ENCODE measurements at places on chromosomes 11 and 22.

DNA sequence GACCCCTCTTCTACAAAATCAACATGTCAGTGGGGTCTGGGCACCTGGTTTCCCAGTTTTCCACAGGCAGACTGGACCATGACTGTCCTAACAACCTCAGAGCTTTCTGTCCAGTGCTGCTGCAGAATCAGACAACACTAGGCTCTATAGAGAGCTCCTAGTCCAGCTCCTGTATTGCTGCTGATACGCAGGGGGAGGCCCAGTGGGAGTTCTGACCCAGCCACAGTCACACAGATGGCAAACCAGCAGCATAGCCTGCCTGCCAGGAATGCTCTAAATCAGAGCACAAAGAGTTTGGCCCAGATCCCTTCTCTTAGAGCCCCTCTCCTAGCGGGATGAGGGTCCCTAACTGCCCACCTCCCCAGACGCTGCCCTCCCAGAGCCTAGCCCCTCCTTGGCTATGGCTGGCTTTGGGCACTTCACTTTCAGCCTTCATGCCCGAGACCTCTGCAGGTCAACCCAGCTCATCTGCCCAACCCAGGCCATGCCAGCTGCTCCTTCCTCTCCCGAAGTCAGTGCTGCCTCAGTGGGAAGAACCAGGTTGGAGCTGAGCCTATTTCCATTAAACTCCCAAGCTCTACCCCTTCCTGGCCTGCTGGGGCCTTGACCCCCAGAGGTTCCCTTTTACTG lies 15.8 kb upstream of the SLCO2B1 start:
- no peak for DNase-seq
- H3K4me1 ChIP-seq, result no peaks in the 10 kb centered on the region
- H3K27ac ChIP-seq, result no peak overlapping the region
- no peaks in the 10 kb centered on the region for H3K36me3 ChIP-seq

DNA sequence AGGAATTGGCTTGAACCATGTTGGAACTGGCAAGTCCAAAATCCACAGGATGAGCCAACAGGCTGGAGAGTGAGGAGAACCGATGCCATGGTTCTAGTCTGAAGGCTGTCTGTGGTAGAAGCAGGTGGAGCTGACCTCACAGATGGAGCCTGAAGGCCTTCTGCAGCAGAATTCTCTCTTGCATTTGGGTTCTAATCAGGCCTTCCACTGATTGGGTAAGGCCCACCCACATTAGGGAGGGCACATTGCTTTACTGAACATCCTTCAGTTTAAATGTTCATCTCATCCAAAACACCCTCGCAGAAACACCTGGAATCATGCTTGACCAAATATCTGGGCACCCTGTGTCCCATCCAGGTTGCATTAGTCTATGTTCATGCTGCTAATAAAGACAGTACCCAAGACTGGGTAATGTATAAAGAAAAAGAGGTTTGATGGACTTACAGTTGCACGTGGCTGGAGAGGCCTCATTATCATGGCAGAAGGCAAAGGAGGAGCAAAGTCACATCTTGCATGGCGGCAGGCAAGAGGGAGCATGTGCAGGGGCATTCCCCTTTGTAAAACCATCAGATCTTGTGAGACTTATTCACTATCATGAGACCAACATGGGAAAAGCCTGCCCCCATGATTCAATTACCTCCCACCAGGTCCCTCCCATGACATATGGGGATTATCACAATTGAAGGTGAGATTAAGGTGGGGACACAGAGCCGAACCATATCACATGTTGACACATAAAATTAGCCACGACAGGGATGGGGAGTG lies 15.9 kb downstream of the SMIM38 start:
- peaks cover 18% of the 10 kb centered on the region for H3K4me1 ChIP-seq
- no peaks in the 10 kb centered on the region for H3K27me3 ChIP-seq
- no peaks in the 10 kb centered on the region for H3K36me3 ChIP-seq
- no peak for DNase-seq

DNA sequence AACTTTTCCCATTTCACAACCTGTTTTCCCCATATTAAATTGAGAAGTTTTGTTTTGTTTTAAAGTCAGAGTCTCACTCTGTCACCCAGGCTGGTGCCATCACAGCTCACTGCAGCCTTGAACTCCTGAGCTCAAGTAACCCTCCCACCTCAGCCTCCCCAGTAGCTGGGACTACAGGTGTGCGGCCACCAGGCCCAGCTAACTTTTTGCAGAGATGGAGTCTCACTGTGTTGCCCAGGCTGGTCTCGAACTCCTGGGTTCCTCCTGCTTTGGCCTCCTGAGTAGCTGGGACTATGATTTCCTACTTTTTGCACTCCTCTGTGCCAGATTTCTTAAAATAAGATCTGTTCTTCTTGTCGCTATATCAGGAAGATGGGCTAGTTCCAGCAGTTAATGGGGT lies 44.9 kb downstream of the GNB1L start:
- no peak overlapping the region for H3K27ac ChIP-seq
- H3K27me3 ChIP-seq, result no peaks in the 10 kb centered on the region

- H3K36me3 ChIP-seq, result no peaks in the 10 kb centered on the region
- no peak for DNase-seq
- H3K27ac ChIP-seq, result peak overlapping the region; percentile 52
- no peaks in the 10 kb centered on the region for H3K27me3 ChIP-seq
- H3K4me1 ChIP-seq, result no peaks in the 10 kb centered on the region
- H3K4me3 ChIP-seq, result no peak overlapping the region
These were observed 6.8 kb upstream of the CAT start for GRCh38 chr11:34431979-34432378.

- no peaks in the 10 kb centered on the region for H3K4me1 ChIP-seq
- H3K27me3 ChIP-seq, result peaks cover 2% of the 10 kb centered on the region
- H3K36me3 ChIP-seq, result no peaks in the 10 kb centered on the region
- no peak for DNase-seq
- no peak overlapping the region for H3K4me3 ChIP-seq
- H3K27ac ChIP-seq, result no peak overlapping the region
These were observed 546.2 kb upstream of the B3GAT1 start for GRCh38 chr11:134958336-134958640.

- H3K4me1 ChIP-seq, result no peaks in the 10 kb centered on the region
- no peak overlapping the region for H3K27ac ChIP-seq
- H3K4me3 ChIP-seq, result no peak overlapping the region
- H3K27me3 ChIP-seq, result peaks cover 25% of the 10 kb centered on the region
These were observed 16.9 kb upstream of the RAC2 start for GRCh38 chr22:37260901-37261336.

GRCh38 chr22:38243007-38243765 lies 29.6 kb downstream of the TMEM184B start:
- no peak overlapping the region for H3K27ac ChIP-seq
- H3K27me3 ChIP-seq, result no peaks in the 10 kb centered on the region
- peaks cover 37% of the 10 kb centered on the region for H3K4me1 ChIP-seq
- H3K4me3 ChIP-seq, result no peak overlapping the region

GRCh38 chr22:20271114-20271994 lies 3.2 kb upstream of the RTN4R start:
- no peaks in the 10 kb centered on the region for H3K4me1 ChIP-seq
- no peak overlapping the region for H3K4me3 ChIP-seq
- no peaks in the 10 kb centered on the region for H3K27me3 ChIP-seq
- H3K27ac ChIP-seq, result no peak overlapping the region
- no peaks in the 10 kb centered on the region for H3K36me3 ChIP-seq

DNA sequence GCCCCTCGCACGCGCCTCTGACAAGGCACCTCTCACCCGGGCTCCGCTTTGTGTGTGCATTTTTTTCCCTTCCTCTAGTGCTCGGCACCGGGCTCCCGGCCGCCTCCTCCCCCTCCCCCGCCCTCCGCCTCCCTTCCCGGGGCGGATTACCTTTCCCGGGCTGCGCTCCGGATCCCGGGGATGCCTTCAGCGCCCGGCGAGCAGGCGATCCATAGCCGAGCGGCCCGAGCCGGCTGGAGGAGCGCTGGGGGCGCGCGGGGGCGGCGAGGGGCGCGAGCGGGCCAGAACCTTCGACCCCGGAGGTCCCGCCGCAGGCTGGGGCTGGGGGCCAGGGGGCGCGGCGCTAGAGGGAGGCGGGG lies 282 bp downstream of the MPPED2 start:
- no peaks in the 10 kb centered on the region for H3K36me3 ChIP-seq
- no peaks in the 10 kb centered on the region for H3K4me1 ChIP-seq
- peak overlapping the region; percentile 19 for H3K4me3 ChIP-seq

- DNase-seq, result no peak
- H3K27me3 ChIP-seq, result no peaks in the 10 kb centered on the region
- no peak overlapping the region for H3K4me3 ChIP-seq
- H3K27ac ChIP-seq, result no peak overlapping the region
- H3K36me3 ChIP-seq, result peaks cover 10% of the 10 kb centered on the region
These were observed 45.0 kb downstream of the LHFPL7 start for GRCh38 chr22:24901448-24901847.

DNA sequence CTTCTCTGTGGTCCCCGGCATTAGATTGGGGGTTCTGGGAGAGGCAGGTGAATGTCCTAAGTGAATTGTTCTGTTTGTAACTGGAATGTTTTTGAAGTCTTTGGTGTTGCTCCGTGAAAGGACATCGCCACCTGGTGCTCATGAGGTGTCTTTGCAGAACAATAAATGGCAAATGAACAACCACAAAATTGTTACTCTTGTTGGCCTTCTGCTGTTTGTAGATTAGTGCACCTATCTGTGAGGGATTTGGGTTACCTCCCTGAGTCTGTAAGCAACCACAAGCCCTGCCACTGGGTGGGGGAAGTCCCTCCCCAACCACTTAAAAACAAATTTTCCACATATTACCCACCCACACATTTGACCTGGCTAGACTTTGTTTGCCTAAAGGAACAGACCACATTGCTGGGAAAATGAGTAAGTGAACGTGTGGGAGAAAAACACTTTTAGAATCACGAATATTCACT lies 4.7 kb downstream of the MPEG1 start:
- no peaks in the 10 kb centered on the region for H3K36me3 ChIP-seq
- H3K27ac ChIP-seq, result no peak overlapping the region

DNA sequence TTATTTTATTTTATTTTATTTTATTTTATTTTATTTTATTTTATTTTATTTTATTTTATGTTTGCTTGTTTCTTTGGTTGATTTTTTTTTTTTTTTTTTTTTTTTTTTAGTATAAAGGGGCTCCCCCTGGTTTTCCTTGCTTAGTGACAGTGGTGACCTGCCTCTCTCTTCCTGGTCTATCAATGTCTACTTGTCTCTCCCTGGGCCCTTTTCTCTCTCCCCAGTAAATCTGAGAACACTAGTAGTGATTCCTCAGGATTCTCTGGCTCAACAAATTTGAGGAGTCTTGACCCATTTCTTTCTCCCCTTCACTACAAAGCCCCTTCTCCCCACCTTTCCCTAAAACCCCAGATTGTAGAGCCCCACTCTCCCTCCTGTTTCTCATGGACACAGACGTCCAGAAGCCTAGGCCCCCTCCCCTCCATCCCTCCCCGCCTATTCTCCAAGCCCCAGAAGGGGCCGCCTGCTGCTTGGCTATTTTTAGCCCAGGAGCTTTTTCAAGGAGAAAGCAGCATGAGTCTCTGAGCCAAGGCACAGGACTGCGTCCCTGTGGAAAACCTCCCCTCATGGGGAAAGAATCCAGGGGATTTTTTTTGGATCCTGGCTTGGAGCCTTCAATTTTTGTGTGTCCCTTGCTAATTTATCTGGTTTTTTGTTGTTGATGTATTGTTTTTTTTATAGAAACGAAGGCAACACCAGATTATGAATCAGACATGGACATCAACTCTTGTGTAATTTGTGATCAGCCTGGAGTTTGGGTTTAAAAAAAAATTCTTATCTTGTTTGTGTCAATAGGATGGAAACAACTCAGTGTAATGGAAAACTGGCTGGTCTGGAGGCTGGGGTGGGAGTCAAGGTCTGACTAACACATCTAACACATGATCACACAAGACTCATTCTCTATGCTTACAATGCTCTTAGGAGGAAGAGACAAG lies 17.5 kb upstream of the ACCSL start:
- H3K4me3 ChIP-seq, result no peak overlapping the region
- no peaks in the 10 kb centered on the region for H3K27me3 ChIP-seq
- peak overlapping the region; percentile 42 for H3K27ac ChIP-seq
- no peaks in the 10 kb centered on the region for H3K36me3 ChIP-seq

DNA sequence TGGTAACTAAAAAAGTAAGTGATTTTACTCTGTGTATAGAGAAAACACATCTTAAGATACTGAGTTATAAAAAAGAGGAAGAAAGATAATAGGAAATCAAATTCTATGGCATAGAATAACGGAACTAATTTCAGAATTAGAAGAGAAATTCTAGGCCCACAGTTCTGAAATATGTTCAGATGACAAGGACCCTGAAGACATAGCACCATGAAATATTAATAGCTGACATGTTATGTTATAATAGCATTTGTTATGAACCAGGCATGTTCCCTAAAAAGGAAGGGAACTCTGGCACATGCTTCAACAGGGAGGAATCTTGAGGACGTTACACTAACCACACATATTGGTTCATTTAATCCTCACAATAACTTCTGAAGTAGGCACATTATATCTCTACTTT lies 32.7 kb downstream of the PRDM10 start:
- no peak for DNase-seq
- H3K27me3 ChIP-seq, result no peaks in the 10 kb centered on the region

DNA sequence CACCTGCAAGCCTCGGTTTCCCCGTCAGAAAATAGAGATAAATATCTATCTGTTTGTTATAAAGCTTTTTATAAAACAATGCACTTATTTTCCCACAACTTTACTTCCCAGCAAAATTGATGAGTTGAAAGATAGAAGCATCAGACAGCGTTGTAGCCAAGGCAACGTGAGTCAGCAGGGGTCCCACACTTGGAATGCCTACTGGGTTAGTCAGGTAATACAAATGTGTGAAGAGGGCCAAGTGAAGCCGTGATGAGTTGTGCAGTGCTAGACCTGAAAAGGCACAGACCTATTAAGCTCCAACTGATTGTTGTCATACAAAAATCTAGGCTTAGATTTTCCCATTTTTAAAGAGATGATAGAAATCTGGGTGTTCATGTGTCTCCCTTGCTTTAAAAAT lies 118.7 kb downstream of the PGR start:
- H3K4me1 ChIP-seq, result no peaks in the 10 kb centered on the region
- H3K4me3 ChIP-seq, result no peak overlapping the region
- no peak for DNase-seq

DNA sequence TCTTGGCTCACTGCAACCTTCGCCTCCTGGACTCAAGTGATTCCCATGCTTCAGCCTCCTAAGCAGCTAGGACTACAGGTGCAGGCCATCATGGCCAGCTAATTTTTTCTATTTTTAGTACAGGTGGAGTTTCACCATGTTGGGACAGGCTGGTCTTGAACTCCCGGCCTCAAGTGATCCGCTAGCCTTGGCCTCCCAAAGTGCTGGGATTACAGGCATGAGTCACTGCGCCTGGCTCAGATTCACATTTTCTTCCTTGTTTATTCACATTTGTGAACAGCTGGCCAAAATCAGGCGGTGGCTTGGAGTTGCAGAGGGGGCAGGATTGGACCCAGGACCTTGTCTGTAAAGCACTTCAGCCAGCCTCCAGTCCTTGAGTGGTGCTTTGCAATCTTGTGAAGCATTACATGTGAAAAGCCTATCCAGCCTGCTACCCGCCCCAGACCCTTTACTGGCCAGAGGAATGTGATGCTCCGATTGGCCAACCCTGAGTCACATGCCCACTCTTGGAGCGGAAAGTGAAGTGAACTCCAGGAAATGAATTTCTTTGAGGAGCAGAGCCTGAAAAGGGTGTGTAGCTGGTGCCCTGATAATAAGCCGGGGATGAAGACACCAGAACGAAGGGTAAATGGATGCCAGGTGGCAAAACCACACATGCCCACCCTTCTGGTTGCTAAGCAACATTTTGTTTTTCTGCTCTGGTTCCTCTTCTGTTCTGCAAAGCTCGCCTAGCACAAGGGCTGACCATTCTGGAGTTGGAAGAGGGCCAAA lies 62.6 kb upstream of the PTPRJ start:
- peaks cover 10% of the 10 kb centered on the region for H3K4me1 ChIP-seq
- DNase-seq, result peak; percentile 94
- no peak overlapping the region for H3K4me3 ChIP-seq
- no peaks in the 10 kb centered on the region for H3K27me3 ChIP-seq
- no peak overlapping the region for H3K27ac ChIP-seq
- no peaks in the 10 kb centered on the region for H3K36me3 ChIP-seq
